ENCODE measurements at places on chromosomes 2 and 18. TPM values are rescaled to one million over a fixed set of nuclear protein-coding genes. Genes with fewer than 3 reads are reported as not detected.

DNA sequence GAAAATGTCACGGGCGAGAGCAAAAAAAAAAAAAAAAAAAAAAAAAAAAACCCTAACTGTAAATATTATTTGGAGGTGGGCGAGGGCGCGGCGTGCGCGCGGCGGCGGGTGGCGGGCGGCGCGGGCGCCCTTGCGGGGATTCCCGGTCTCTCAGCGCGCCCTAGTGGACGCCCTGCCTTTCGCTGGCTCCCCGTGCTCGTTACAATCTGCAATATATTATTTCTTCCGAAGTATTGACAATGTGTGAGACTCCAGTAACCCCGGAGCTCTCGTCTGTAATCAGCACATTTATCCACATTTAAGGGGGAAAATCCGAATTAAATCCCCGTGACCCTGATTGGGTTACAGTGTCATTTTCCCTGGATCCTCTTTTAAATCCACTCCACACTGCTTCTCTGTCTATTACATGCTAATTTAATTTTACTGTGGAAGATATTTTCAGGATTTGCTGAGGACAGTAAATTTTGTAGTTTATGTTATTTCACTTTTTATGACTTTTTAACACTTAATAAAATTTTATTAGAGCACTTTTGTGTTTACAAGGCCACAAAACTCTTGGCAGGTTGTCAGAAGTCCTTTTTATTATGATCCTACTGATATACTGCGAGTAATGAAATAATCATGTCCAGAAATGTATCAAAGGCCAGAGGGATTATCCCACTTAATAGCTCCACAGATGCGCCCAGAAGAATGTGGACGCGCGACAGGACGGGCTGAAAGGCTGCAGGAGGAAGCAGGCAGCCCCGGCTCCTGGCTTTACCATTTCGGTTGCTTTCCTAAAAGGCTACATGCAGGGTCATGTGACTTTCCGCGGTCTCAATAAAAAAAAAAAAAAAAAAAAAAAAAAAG is 369.1 kb downstream of the MTX2 start:
- DNase-seq: no peak

DNA sequence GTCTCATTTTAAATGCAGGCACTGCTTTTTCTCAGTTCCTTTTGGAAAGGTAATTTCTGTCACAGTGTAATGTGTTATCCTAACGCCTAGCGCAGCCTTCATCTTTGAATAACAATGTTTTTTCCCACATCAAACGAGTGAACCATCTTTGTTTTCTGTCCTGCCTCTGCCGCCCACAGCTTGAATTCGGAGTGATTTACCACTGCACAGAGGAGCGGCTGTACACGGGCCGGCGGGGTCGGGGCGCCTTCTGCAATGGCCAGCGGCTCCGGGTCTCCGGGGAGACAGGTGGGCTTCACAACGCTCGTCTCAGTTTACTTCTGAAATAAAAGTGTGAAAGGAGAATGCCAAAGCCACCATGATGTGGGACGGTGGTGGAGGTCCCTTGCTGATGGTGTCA is 32.8 kb downstream of the IMPA2 start:
- no peak for DNase-seq

DNA sequence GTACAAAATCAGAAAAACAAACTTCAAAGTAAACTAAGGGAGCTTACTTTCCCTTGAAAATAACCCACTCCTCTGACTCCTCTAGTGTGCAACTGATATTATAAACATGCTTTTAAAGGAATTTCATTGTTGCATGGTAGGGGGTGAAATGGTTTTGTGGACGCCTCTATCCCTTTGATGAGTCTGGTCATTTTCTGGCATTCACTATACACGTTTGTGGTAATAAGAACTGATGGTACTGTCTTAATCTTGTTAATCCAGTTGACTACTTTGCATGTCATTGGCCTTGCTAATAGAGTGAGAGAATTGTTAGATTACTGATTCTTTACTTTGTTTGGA is 2.8 kb downstream of the INSIG2 start:
- no peak for DNase-seq

GRCh38 chr2:62313449-62314227 is 117.7 kb downstream of the B3GNT2 start:
- DNase-seq: no peak

DNA sequence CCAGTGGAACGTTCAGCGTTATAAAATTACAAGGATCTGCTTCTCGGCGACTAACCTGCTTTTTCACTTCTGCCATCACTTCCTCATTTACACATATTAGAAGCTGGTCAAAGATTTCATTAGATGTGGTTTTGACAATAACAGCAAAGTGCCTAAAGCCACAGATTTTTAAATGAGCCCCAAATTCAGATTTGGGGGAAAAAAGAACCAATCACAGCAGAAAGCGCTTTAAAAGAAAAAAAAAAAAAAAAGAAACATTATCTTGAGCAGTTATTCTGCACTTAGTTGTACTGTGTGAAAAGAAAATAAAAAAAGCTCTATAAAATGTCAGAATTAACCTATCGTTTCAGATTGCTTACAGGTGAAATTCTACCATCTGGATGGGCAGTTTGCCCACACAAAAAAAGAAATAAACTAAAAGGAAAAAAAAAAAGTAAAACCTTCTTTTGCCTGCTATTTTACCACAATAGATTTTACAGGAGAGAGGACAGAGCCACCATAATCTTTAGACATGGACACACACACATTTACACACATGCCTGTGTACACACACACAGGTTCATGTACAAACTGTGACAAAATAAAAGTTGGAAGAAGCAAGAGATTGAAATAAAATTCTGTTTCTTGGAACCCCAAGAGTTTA is 167.2 kb downstream of the TCF4 start:
- no peak for DNase-seq

DNA sequence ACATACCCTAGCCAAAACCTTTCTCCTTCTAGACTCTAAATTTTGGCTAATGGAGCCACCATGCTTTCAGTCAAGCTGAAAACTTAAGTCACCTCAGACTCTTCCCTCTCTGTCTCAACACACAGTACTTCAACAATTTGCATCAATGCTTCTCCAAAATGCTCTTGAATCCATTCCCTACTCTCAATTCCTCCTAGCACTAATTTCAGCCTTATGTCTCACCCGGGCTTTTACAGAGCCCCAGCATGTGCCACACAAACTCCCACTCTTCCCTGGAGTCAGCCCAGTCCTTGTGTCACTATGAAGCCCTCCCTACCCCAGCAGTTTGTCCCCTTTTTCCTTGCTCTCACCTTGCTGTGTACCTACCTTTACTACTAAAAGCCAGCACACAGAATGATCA is 38.7 kb downstream of the AAK1 start:
- DNase-seq: no peak

The COPS7B gene
- 41.3 TPM for total RNA-seq

DNA sequence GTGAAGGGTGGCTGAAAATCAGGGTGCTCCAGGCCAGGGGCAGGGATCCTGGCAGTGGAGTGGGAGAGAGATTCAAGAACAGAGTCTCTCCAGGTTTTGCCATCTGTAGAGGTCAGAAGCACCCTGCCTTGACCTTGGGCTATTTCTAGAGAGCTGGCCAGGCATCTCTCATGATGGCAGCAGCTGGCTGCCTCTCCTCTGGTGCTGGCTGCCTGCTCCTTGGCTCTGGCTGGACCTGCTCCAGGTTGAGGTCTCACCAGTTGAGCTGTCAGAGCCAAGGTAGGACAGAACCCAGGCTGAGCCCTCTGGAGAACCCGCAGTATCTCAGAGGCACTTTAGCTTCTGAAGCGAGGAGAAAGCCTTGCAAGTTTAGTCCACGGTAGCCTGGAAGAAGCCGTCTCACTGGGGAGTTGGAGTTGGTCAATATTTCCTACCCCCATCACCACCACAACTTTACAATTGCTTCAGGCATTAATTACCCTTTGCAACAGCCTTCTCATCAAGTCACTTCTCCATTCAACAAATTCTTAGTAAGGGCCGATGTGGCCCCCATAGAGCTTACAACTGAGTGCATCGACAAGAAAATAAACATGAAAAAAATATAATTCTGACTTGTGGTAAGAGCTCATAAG is 25.6 kb downstream of the GNLY start:
- no peak for DNase-seq

- no peak for DNase-seq
These were observed 28.3 kb downstream of the MALT1 start for GRCh38 chr18:58699551-58699950.

- DNase-seq: no peak
These were observed 103.0 kb downstream of the TRIB2 start for GRCh38 chr2:12819721-12820120.

DNA sequence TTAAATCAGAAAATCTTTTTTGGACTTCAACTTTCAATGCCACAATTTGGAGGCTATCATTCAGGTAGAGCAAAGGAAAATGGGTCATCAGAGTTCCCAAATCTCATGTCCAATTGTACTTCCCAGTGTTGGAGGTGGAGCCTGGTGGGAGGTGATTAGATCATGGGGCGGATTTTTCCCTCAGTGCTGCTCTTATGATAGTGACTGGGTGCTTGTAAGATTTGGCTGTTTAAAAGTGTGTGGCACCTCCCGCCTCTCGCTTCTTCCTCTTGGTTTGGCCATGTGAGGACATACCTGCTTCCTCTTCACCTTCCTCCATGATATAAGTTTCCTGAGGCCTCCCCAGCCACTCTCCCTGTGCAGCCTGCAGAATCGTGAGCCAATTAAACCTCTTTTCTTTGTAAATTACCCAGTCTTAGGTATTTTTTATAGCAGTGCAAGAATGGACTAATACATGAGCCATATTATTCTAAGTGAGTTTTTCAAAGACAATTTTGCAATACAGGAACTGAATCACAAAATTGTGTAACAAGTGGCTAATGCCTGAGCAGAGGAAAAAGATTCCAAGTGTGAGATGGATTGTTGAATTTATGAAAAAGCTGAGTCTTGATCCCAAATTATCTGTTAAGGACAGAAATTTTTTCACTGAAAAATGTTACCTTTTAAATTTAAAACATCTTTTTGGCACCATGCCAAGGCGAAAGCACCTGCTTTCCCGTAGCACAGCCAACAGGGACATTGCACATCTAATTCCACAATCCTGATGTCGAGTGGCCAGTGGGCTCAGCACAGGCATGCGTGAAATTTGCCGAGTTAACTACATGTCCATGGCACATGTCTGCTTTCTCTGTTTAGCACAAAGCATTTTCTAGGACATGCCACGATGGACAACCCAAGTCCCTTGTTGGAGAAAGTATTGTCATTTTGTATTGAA is 150.9 kb downstream of the COL6A3 start:
- peak; percentile 27 for DNase-seq

GRCh38 chr2:150167711-150168110 is 319.8 kb downstream of the RND3 start:
- DNase-seq: no peak

The CDH2 gene
- 42.3 TPM for total RNA-seq

DNA sequence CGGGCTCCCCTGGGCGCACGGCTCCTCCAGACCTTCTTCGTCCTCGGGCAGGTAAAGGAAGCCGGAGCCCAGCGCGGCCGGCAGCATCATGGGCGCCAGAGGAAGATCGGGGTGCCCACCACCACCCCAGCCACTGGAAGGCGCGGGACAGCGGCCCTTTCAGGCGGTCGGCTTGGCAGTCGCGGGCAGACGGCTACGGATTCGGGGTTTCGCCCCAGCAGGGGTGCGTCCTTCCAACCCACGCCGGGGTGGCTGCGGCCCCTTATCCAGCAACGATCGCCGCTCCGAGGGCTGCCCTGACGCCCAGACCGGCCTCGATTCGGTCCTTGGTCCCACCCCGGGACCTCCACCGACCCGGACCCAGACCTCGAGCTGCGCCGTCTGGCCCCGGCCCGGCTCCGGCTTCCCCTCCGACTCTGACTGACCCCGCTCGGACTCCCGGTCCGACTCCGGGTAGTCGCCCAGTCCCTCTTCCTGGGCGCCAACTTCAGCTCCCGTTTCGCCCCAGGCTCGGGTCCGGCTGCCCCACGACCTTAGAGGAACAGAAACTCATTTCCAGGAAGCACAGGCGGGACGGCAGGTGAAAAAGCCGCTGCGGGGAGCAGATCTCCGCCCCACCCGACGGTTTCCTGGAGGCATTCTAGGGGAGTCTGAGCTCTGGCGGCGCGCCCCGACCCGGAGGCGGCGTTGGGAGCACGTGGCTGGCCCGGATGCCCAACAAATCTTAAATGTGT is 30.2 kb upstream of the SSB start:
- DNase-seq: no peak

- no peak for DNase-seq
These were observed 4.8 kb downstream of the NT5C1B start for GRCh38 chr2:18584608-18584954.

DNA sequence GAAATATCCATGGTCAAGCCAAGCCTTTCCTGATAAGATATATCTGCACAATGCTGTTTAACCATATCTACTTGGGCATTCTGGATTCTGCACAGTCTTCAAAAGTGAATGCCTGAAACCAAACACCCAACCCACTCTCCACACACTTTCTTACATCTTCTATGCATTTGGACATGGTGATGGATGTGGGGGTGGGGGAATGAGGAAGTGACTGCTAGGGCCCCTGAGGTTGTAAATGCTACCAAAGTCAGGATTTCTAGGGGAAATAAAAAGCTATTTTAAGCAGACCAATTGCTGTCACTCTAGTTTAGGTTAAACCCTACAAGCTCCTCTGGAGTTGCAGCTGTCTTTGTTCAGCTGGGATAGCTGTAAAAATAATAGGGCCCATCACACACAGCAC is 26.7 kb upstream of the TGFA start:
- no peak for DNase-seq

The CDH20 gene
- not detected for total RNA-seq

DNA sequence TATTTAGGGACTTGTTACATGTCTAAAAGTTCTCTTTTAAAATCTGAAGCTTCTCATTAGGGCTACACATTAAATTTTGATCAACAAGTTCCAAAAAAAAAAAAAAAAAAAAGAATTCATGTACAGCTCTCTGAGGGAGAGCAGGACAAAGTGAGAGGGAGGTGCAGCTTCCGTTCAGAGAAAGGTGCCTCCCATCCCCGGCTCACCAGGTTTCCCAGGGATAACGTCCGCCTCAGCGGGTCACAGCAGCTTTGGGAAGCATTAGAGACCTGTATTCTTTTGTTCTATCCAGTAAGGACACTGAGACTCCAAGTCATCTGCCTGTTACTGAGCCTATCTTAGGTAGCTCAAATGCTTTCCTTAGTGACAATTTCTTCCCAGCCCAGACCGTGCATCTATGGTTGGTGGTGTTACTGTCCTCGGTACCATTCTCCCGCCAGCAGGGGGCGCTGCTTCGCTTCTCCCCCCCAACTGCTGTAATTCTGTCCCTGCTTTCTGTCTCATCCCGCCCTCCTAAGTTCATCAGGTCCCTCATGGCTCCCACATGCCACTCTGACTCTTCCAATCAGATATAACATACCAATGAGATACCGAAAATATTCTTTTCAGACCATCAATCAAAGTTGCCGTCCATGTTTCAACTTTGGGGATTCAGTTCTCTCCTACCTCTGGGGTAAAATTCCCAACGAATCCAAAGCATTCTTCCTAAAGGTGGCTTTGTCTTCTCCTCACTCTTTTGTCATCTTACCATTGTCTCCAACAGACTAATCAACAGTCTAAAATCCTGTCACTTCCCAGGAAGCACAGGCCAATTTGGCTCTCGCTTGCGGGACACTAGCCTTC is 466.5 kb downstream of the METTL4 start:
- peak; percentile 27 for DNase-seq

- no peak for DNase-seq
These were observed 82.6 kb downstream of the THADA start for GRCh38 chr2:43513216-43513615.

Measured in Panc1 (cell line).